ENCODE measurements at places on chromosomes 12 and 14.

DNA sequence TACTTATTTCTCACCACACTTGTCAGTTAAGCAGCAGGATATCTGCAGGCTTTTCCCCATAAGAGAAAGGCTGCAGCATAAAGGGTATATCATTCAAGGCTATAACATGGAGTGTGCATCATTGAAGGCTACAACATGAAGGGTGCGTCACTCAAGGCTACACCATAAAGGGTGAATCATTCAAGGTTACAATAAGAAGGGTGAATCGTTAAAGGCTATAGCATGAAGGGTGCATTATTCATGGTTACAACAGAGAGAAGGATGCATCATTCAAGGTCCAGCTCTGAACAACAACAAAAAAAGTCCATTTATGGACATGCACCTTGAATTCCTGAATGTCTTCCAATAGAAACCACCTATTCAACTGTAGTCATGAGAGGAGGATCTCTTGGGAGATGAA lies 32.8 kb upstream of the LUM start:
- no peak for DNase-seq

DNA sequence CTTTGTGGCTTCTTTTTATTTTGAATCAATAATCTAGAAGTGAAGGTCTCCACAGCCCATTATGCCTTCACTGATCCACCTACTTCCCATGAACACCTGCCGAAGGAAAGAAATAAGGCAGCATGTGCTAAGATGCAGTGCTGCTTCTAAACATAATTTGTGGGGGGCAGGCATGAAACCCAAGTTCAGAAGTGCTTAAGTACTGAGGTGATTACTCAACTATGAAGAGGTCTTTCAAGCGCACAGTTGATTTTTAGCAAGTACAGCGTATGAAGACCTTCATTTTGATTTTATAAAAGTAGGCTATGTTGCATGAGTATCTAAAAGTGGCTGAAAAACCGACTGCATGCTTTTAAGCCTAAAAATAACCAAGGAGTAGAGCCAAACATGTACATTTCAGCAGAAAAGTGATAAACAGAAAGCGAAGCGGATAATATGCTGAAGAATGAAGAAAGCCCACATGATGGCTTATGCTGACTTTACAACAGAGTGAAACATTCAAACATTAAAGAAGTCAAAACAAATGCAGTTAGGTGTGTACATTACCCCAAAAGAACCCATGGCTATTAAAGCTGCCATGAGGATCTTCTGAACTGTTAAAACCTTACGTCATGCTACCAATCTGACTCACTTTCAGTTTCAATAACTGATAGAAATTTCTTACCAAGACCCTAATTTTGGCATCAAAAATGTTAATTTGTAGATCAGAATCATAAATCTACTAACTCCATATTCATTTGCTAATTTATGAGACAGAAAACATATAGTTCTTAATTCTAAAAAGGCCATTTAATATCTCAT lies 29.3 kb downstream of the KICS2 start:
- DNase-seq, result no peak

DNA sequence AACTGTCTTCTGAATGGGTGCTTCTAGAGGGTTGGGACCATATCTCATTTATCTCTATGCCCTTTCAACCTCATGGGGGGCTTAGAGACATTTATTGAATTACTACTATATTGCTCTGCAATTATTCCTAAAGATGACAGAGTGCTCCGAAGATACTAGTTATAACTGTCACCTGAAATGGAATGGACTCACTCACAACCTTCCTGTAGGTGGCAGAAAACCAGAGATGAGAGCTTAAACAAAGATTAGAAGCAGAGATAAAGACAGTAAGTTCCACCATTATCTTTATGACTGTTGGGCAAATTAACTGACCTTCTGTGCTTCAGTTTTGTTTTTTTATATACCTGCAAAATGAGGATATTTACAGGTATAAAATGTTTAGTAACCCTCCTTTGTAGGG lies 31.5 kb upstream of the GTF2A1 start:
- no peak for DNase-seq

DNA sequence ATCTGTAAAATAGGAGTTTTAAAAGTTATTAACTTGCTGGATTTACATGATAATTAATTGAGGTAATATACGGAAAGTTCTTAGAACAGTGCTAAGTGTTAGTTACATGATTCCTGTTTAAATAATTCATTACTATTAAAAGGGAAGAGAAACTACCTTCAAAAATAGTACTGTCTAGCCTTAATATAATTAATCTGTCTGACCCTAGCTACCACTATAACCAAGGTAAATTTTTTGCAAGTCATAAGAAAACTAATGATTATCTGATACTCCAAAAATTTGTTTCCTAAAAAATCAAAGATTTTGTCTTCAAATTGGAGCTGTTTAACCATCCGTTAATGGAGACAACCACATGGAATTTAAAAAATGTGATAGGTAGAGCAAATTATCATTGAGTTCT lies 294.3 kb upstream of the FBXO33 start:
- DNase-seq, result no peak

DNA sequence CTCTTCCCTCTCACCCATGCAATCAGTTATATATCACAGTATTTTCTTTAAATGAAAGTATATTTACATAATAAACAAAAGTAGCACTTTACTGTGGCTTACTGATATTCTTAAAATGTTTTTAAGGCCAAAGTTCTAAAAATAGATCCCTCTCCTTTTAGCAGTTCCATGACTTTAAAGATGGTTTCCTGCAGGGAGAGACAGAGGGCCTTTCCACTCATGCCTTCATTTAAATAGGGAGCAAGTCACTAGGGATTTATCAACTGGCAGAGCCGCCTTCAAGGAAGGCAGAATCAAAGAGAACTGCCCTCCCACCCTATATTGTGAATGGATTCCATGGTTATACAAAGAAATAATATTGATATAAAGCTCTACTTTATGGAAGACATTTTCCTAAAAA lies 55.5 kb downstream of the DUSP16 start:
- no peak for DNase-seq

DNA sequence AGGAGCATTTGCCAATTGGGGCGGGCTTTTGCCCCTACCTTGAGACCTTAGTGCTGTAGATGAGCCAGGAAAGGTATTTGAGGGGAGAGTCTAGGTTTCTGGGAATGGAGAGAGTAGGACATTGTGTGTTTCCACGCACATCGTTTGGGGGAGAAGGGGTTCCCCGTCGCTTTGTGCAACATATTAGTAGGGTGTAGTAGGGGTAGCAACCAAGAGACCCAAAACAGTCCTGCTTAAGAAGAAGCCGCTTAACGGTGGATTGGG lies 694 bp upstream of the PTGES3 start:
- DNase-seq, result no peak

GRCh38 chr14:27390155-27390554 lies 792.3 kb upstream of the NOVA1 start:
- DNase-seq, result no peak

GRCh38 chr12:2380946-2381345 lies 328.2 kb downstream of the CACNA1C start:
- DNase-seq, result no peak

DNA sequence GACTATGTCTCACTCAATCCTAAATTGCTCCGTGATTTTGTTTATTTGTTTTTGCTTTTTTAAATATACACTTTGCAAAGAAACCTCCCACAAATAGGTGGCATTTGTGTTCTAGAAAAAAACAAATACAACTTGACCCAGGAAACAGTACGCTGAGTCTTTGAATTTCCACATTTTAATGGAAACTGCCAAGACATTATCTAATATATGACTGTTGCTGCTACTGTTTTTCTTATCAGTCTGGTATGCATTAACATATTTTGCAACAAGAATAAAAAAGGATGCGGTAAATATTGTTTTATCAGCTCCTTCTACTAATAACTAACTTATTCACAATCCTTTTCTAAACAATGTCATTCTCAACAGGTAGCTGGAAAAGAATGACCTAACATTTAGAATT lies 187.4 kb downstream of the LRIG3 start:
- DNase-seq, result no peak

DNA sequence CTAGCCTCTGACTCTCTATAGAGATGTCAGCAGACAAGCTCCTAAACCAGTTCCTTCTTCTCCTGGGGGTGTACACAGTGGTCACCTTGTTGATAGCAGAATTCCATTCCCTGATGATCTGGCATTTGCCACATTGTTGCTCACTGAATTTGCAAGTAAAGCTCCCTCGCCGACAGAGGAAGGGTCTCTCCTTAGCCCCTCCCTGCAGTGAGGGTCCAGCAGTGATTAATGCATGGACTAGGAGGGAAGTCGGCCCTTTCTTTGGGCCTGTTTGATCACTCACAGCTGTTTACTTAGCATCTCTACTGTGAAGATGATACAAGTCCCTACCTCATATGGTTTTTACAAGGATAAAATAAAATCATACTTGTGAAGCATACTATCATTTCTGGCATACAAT lies 23.3 kb upstream of the APPL2 start:
- no peak for DNase-seq

DNA sequence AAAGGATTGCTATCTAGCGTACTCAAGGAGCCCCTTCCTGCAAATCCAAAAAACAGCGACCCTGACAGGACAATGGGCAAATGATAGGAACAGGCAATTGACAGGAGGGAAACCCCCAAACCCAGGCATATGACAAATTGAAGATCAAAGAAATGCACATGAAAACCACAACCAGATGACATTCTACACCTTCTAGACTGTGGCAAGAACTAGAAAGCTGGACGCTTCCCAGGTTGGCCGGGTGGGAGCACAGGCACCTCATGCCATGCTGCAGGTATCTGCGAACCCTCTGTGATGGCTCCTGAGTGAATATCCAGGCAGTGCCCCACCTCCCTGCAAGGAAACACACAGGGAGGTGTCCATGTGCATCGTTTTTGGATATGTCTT lies 37.1 kb downstream of the CMKLR1 start:
- DNase-seq, result no peak

GRCh38 chr12:2614341-2614740 lies 180.4 kb upstream of the FKBP4 start:
- DNase-seq, result no peak

DNA sequence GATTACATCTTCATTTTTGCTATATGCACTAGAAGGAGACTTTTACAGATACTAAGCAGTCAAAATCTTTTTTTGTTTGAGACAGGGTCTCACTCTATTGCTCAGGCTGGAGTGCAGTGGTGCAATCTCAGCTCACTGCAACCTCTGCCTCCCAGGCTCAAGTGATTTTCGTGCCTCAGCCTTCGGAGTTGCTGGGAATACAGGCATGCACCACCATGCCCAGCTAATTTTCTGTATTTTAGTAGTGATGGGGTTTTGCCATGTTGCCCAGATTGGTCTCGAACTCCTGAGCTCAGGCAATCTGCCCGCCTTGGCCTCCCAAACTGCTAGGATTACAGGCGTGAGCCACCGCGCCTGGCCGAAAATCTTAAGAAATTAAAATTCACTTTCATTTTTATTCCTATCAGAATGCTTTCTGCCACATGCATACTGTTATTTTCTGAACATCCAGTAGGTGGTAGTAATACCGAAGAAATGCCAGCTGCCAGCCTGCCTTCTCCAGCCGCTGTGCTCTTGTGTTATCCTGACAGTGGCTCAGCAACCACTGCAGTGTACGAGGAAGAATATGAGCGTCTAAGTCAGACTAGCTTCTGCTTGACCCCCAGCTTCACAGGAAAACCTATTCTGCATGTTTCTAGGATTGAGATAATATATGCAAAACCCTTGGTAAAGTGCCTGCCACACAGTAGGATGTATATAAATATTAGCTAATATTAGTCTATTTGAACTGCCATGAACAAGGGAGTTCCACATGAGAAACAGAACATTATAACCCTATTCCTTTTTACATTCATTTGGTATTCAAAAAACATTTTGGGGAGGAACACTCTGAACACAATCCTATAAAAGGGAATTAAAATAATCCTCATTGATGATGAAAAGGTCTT lies 54.2 kb downstream of the RPAP3 start:
- peak; percentile 55 for DNase-seq

- DNase-seq, result no peak
Measured at GRCh38 chr12:53518381-53518780, 11.1 kb upstream of the NPFF start.

DNA sequence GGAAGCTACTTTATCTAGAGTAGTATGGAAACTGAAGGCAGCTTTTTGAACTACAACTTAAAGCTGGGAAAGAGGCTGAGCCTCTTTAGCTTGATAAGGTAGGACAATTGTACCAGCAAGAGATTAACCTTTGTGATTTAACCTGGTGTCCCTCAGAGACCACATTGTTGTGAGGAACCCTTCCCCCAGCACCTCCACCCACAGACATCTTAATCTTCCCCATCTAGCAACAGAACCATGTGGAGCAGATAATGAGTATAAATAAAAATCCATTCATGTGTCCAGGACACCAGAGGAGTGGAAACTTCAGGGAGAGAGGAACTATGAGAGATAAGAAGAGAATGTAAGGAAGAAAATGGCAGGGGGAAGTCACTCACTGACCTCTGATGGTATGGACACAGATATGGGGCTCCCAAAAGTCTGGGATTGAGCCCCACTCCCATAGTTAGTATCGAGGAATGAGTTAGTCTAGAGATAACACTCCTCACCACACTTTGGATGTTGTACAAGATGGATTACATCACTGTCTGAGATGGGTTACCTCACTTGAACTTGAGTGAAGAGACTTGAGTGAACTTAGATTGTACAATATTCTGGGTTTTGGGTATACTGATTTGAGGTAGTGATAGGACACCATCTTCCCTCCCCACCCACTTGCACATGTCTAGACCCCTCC lies 33.9 kb upstream of the SLC38A2 start:
- DNase-seq, result no peak

- no peak for DNase-seq
Measured at GRCh38 chr12:109653890-109654289, 59.7 kb upstream of the FAM222A start.

- no peak for DNase-seq
Measured at GRCh38 chr14:41668356-41668755, 61.7 kb downstream of the LRFN5 start.

GRCh38 chr12:18430425-18431048 lies 169.2 kb downstream of the PIK3C2G start:
- DNase-seq, result peak; percentile 18

- no peak for DNase-seq
Measured at GRCh38 chr12:113470871-113471618, 626 bp downstream of the LHX5 start.

GRCh38 chr14:65594153-65594881 lies 181.8 kb downstream of the FUT8 start:
- DNase-seq, result no peak

GRCh38 chr12:121892673-121893561 lies 4.3 kb downstream of the PSMD9 start:
- DNase-seq, result no peak

DNA sequence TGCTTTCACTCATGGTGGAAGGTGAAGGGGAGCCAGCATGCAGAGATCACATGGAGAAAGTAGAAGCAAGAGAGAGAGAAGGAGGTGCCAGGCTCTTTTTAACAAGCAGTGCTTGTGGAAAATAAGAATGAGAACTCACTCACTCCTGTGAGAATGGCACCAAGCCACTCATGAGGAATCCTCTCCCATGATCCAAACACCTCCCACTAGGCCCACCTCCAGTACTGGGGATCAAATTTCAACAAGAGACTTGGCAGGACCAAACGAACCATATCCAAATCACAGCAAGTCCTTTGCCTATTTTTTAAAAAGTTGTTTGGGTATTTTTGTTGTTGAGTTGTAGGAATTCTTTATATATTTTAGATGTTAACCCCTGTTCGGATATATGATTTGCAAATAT lies 245.9 kb upstream of the ARID2 start:
- DNase-seq, result no peak

GRCh38 chr14:50773632-50774541 lies 57.1 kb downstream of the NIN start:
- no peak for DNase-seq

GRCh38 chr14:97021001-97021400 lies 223.8 kb downstream of the VRK1 start:
- peak; percentile 32 for DNase-seq

Data from Jurkat, Clone E6-1 (cell line).